Motor neuron (in vitro differentiated cells): ENCODE measurements at places on chromosomes 6 and 20.
A peak's percentile ranks its signal among the peaks of the same experiment; 100 is the strongest.

DNA sequence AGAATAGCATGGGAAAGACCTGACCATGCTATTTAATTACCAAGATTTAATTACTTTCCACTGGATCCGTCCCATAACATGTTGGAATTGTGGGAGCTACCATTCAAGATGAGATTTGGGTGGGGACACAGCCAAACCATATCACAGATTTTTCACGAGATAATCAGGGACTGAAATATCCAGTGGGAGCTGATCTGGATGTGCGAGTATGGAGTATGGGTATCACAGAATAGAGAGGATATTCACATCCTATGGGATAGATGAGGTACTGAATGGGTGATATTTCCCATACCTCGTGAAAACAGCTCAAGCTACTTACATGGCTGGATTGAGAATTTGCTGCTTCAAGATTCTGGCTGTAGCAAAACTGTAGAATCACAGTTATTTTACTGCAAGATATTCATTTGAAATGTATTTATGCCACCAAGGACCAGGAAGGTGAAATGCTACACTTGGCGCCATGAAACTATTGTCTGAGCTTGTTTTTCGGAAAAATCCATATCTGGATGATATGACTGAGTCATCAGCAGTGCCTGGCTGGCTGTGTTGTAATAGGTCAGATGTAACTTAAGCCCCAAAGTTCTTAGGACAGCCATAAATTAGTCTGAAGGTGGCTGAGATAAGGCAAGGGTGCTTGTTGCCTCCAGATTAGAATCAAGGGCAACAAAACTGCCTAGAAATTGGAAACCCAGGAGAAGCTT is 29.8 kb downstream of the KCNS1 start:
- no peak for ATAC-seq

GRCh38 chr20:45097485-45098102 is 3.3 kb downstream of the KCNS1 start:
- peak; percentile 63 for ATAC-seq

GRCh38 chr6:28139860-28140543 is 1.7 kb upstream of the ZKSCAN8 start:
- ATAC-seq, result no peak

DNA sequence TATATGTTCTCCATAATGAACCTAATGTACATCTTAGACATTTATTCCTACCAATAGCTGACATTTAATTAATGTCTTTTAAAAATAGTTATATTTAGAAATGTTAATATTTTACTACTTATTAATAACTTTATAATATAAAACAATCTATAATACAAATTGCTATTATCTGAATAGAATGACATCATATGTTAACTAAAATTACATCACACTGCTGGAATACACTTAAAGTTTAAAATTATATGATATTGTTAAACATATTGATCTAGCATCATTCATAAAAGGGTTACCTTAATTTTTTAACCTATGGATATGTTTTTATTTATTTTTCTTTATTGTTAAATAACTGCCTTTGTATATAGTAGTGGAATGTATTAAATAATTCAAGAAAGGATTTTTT is 660.2 kb upstream of the ADGRB3 start:
- no peak for ATAC-seq

- peak; percentile 28 for ATAC-seq
These were observed 2.1 kb downstream of the GABRR2 start for GRCh38 chr6:89313006-89313405.

DNA sequence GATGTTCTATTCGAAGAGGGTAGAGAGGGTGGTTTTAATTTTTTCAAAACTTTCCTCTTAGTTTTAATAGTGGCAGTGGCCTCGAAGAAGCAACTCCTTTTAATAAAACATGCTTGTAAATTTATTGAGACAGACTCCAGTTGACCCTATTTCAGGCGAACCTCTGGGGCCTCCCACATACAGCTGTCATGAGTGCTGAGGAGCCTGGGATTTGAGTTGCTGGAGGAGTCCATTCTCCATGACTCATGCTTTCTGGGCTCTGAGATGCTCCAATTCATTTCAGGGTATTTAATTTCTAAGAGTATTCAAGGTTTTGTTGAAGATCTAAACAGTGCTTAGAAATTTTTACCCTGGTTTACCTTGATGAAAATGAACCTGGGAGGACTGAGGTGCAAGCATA is 580.4 kb downstream of the CBLN4 start:
- ATAC-seq, result no peak
